Hematopoietic multipotent progenitor cell (in vitro differentiated cells): ENCODE measurements at places on chromosomes 3 and 15. TPM values are rescaled to one million over a fixed set of nuclear protein-coding genes. Genes with fewer than 3 reads are reported as not detected.

Gene RASGRP1
- 2.7 TPM for total RNA-seq

DNA sequence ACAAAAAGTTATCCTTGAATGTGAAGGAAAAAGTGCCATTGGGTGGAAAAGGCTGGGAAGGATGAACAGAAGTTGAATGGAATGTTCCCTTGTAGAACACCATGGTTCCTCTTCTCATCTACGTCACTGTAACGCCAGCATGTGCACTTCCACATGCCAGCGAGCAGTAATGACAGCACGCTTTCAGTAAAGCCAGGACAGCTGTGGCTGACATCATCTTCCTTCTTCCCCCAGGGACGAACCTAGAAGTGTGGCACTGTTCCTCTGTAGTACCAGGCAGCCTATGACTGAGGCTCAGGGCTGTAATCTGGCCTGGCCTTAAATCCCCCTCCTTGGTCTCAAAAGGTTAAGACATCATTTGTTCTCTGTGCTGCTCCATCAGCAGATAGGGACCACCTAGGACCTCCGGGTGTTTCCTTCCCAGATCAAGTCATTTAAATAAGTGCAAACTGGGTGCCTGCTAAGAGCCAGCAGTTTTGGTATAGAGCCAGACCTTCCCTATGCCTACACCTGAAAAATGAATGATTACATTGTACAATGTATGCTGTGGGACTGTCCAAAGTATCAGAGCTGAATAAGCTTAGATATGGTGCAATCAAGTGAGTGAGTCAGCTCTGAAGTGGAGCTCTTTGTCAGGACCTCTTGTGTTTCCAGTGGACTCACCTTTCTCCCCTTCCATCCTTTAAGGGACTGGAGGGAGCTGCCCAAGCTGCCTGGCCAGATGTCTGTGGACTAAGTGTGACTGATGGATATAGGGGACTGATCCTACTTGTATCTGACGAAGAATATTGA, 5.6 kb upstream of the SRPRB start:
- DNase-seq: no peak

Gene FOXB1
- total RNA-seq: not detected

Gene CCR8
- total RNA-seq: not detected

DNA sequence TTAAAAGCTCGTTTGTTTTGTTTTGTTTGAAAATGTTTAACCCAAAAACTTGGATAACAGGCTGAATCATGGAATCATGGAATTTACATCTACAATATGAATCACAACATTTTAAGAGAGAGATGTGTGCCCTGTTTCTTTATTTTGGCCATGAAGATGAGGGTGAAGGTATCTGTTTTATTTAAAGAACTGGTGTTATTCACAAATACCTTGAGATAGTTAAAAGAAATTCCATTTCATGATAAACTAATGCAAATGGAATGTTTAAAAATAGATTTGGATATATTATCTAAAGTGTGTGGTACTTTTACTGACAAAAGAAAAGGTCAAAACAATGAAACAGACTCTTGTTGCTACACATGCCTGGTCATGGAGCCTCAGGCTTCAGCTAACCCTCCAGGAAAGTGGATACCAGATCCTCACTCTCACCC, 486.0 kb upstream of the CFAP20DC start:
- no peak for DNase-seq
